ENCODE measurements at places on chromosomes 11 and 22.

- DNase-seq = no peak
These were observed 38.7 kb downstream of the CD82 start for GRCh38 chr11:44604171-44604581.

GRCh38 chr11:28702871-28703270 lies 594.7 kb downstream of the METTL15 start:
- DNase-seq = no peak

DNA sequence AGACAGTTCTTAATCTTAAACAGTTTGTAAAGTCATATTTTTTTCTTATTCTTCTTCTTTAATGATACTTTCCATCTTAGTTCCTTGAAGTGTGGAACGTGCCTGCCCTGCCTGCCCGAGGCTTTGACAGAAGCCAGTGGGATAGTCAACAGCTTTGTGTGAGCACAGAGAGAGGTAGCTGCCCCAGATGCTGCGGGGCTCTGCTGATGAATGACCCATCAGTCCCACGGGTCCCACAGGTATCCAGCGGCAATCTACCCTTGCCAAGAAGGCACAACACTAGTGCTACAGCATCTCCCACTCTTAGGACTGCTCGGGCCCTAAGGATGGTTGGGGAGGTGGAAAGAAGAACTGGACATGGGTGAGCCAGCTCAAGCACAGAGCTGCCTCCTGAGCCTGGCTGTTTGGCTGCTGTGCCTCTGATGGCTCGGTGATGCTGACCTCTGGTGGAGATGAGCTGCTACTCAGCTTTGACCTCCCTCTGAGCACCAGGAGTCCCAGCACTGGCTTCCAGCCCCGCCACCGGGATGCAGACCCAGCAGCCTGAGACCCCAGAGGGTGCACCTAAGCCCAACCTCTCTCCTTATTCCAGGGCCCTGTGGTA lies 11.8 kb upstream of the APLNR start:
- DNase-seq = peak; percentile 34

DNA sequence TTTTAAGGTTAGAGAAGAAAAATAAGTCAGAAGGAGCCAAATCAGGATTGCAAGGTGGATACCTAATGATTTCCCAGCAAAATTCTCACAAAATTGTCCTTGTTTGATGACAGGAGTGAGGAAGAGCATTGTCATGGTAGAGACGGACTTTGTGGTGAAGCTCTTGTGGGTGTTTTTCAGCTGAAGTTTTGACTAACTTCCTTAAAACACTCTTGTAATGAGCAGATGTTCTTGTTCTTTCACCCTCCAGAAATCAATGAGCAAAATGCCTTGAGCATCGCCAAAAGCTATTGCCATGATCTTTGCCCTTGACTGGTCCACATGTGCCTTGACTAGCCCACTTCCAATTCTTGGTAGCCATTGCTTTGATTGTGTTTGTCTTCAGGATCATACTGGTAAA lies 20.0 kb downstream of the CALCB start:
- DNase-seq = no peak

GRCh38 chr11:108559904-108560303 lies 33.7 kb downstream of the EXPH5 start:
- no peak for DNase-seq
